ENCODE measurements at places on chromosomes 5 and 9.

- DNase-seq: no peak
Observed at GRCh38 chr5:141883184-141883891, 5.1 kb upstream of the PCDH1 start.

- DNase-seq: no peak
Observed at GRCh38 chr5:23820765-23821471, 313.5 kb downstream of the PRDM9 start.

GRCh38 chr5:131142970-131143617, 22.0 kb downstream of the HINT1 start:
- no peak for DNase-seq

DNA sequence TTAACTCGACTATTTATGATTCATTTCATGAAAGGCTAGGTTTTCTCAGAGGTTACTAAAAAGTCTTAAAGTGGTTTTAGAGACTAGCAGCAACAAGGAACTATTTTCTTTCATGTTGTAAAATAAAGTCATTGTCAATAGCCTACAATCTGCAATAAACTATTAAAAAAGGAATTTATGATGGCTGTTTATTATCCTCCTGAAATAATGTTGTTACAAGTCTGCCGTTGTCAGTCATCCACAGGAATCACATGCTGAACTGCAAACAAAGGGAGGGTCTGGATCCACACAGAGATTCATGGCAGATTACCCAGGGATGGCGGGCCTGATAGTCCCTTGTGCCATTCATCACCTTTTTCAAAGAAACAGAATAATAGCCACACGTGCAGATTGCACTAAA, 49.2 kb downstream of the TMEM174 start:
- DNase-seq: no peak

GRCh38 chr5:320524-321229, 837 bp upstream of the AHRR start:
- no peak for DNase-seq

DNA sequence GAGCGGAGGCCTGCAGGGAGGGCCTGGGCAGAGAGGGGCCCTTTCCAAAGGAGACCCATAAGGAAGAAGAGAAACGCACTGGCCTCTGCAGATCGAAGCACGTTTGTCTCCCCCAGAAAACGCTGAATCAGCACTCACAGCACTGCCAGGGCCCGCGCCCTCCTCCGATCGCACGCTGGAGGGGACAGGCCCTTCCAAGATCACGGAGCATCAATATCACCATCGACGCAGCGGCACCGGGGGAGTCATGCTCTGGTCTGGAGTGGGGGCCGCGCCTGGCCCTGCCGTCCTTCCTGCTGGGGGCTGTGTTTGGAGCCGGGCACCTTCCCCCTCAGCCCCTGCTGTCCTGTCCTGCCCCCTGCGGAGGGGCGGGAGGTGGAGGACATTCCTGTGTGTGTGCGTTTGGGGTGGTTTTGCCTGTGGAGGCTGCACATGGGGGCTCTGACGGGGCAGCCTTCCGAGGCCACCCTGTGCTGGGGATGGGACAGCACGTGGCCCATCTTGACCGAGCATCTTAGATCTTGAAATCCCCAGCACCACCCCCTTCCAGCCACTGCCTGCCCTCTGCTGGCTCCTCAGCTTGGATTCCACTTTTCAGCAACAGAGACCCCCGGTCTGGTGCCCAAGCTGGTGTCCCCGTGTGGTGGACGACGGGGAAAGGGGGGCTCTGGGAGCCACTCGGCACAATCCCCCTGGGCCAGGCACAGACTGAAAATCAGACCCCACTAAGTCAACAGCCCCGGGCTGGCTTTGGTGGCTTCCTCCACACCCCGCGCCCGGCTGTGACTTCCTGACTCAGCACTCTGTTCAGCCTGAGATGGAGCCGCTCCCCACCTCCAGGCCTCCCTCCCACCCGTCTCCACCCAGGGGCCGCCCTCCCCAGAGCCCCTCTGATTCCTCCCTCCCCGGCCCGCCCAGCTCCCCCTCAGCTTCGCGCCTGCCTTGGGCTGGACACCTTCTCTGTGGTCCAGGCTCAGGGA, 8.3 kb downstream of the TMEM250 start:
- DNase-seq: no peak

- no peak for DNase-seq
Observed at GRCh38 chr5:107739661-107740060, 68.9 kb upstream of the EFNA5 start.
